ENCODE measurements at places on chromosomes 3 and 15.
A peak's percentile ranks its signal among the peaks of the same experiment; 100 is the strongest.

GRCh38 chr3:193452338-193452737 lies 73.8 kb upstream of the ATP13A5 start:
- peak; percentile 27 for DNase-seq

- peak; percentile 61 for DNase-seq
Observed at GRCh38 chr15:42059661-42060476, 34.5 kb downstream of the PLA2G4D start.

GRCh38 chr15:77081971-77082370 lies 11.1 kb upstream of the TSPAN3 start:
- DNase-seq = no peak

- DNase-seq = no peak
Observed at GRCh38 chr3:12288182-12289129, at the start of gene PPARG. Gene PPARG (plus strand): TSS chr3:12289070. CDS start chr3:12379712, 90,642 bp downstream.

- no peak for DNase-seq
Observed at GRCh38 chr3:62605413-62606068, 232.2 kb upstream of the FEZF2 start.

- DNase-seq = peak; percentile 56
Observed at GRCh38 chr15:41231422-41232226, 556 bp downstream of the CHP1 start.

- no peak for DNase-seq
Observed at GRCh38 chr3:78221300-78221699, 1181.4 kb downstream of the ROBO2 start.

- no peak for DNase-seq
Observed at GRCh38 chr3:127287840-127288239, at the start of gene PRR20G. Gene PRR20G (minus strand): TSS chr3:127288046. CDS start chr3:127287365, 681 bp downstream.

DNA sequence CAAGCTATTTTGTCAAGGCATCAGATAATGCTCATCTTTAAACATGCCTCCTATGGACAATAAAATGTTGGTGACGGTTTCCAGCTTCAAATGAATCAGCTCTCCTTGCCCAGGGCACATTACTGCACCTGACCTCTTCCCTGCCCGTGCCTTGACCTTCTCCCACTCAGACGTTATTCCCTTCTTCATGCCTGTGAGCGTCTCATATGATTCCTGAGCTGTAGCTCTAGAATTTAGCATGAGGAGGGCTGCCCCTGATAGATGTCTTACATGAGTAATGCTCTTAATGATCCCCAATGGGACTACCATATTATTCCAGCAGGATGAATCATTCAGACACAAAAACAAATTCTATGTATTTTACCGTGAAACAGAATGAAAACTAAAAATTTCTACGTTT lies 762.7 kb downstream of the ROBO1 start:
- DNase-seq = no peak

- DNase-seq = no peak
Observed at GRCh38 chr3:63333815-63334214, 55.7 kb downstream of the SYNPR start.

DNA sequence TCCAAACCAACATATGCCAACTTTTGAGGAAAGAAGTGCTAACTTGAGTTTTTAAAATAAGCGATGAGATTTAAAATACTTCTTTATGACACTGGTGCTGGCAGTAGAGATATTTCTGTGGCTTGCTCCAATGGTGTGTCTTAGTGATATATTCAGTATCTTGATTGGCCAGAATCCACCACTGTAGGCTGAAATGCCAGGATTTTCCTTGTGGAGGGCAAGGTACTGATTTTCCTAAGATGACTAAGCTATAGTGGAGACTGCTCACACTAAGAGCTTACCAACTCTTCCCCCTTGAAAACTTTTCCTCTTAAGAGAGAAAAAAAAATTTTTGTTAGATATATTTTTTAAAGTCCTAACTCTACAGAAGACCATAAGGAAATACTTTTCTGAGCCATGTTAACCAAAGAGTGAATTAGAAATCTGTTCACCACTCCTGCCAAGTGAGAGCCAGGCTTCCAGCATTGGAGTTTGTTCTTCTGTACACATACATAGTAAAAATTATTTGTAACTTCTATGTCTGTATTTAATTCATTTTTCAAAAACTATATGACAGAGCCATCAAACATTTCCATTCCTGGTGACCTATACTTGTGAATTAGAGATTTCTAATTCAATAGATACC lies 109.1 kb downstream of the PPP2R3A start:
- no peak for DNase-seq

DNA sequence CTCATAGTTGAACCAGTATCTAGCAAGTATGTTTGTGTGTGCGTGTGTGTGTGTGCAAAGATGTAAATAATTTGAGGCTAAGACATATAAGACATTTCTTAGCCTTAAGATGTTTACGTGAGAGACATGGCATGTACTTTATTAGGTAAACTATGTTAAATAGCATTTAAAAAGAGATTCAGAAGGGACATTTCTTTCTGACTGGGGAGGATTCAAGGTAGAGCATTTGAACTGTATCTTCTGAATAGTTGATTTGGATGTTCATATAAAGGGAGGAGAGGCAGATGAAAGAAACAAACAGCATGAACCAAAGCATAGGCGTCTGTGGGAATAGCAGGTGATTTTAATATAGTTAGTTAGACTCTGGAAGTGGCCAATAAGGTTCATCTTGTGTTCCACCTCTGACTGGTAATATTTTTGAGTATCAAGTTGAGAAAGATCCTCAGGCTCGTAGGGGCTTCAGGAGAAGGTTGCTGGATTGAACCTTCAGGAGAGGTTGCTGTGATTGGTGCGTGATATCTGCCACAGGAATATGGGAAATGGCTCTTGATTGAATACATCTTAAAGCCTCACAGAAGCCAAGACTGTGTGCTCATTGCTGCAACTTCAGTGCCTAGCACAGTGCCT lies 12.6 kb downstream of the NFKBIZ start:
- no peak for DNase-seq

DNA sequence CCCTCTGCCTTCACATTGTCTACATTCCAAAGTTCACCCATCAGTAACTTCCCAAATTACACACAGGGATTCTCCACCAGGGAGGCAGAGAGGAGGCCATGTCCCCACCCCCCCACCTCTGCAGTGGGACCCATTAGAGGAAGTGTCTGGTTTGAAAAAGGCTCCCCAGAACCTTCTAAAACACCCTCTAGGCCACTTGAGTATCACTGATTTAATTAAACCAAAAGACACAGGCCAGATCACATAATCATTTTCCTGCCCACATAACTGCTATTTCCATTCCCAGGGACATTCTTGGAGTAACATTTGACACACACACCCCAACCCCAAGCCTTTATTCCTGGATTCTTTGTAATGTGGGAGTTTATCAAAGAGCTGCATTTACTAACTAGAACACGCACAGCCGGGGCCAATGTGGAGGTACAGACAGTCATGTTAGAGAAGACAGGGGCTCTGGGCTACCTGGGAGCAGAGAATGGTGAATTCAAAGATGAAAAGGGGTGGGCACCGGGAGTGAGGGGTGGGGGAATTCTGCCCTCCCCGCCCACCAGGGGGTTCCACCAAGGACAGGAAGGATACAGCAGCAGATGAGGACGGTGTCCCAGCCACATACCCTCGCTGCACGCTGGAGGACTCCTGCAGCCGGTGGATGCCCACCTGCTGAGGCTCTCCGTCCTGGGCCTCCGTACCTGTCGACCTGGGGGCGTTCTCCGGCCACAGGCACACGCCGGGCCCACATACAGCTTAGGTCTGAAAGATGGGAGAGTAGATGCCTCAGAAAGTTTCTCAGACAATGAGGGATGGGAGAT lies 201.4 kb upstream of the CTNNB1 start:
- DNase-seq = no peak

GRCh38 chr15:79209690-79210089 lies 72.8 kb upstream of the ANKRD34C start:
- no peak for DNase-seq

DNA sequence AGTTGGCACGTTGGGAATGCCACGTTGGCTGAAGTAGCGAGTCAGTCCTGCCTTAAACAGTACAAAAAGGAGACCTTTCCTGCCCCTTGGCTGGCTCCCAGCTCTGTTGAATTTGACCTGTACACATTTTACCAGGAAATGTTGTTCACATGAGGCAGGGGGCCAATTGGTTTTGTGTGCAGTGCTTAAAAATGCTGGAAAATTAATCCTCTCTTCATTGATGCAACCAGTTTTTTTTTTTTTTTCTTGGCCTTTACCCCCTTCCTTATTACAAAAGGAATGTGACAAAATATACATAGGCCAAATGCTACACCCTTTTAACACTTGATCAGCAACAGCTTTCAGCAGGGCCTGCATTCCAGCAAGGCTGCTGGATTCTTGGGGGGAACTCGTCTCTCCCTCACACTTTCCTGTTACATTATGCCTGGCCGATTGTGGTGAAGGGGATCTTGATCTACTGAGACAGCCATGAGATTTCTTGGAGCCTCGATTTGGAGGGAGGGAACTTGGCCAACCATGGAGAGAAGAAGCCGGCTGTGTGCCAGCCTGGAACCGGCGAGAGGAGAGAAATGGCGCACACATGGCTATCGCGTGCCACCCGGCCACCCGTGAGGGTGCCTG lies 93.1 kb downstream of the DNASE1L3 start:
- no peak for DNase-seq

- DNase-seq = no peak
Observed at GRCh38 chr3:107657971-107658370, 135.2 kb downstream of the BBX start.

DNA sequence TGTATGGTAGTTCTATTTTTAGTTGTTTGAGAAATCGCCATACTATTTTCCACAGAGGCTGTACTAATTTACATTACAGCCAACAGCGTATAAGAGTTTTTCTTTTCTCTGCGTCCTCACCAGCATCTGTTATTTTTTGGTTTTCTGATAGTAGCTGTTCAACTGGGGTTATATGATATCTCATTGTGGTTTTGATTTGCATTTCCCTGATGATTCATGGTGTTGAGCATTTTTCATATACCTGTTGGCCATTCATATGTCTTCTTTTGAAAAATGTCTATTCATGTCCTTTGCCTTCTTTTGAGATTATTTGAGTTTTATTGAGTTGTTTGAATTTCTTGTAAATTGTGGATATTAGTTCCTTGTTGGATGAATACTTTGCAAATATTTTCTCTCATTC lies 114.6 kb downstream of the LRRK1 start:
- no peak for DNase-seq

GRCh38 chr15:85920956-85921355 lies 126.2 kb upstream of the KLHL25 start:
- no peak for DNase-seq

DNA sequence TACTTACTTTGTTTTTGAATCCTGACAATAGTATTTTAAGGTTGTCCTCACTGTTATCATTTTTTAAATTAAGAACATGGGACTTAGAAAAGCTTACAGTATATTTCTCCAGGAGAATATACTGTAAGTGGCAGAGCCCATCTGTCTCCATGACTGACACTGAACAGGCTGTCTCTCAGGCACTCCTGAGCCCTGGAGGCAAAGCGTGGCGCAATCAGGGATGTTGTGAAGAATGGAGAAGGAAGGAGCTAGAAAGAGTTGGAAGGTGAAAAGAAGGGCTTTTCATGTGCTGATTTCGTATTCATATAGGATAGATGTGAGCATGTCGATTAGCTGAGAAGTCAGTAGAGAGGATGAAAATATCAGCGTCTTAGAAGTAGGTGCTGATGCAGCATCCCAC lies 41.5 kb downstream of the FGF12 start:
- no peak for DNase-seq

GRCh38 chr3:40523781-40524180 lies 979 bp upstream of the ZNF621 start:
- no peak for DNase-seq

DNA sequence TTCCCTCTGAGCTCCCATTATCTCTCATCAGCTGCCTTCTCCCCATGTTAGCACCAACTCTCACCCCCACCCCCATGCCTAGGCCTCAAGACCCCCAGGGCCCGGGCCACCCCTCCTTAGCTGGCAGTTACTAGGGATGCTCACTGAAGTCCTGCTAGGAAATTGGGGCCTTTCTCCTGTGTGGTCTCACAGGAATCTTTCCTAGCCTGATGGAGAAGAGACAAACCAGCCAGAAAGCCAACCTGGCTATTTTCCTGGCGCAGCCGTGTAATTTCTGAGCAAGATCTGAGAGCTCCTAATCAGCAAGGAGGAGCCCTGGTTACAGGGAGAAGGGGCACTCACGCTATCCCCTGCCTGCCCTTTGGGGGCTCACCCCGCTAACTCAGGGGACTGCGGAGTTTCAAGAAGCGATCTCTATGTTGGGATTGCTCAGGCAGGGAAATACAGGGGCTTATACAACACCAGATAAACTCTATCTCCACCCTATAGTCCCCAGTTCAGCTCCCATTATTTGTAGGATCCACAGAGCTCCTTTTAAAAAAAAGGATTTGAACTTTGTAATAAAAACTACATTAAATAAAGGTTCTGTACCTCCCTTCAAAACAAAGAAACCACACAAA lies 25.2 kb downstream of the NR2F2 start:
- DNase-seq = no peak

DNA sequence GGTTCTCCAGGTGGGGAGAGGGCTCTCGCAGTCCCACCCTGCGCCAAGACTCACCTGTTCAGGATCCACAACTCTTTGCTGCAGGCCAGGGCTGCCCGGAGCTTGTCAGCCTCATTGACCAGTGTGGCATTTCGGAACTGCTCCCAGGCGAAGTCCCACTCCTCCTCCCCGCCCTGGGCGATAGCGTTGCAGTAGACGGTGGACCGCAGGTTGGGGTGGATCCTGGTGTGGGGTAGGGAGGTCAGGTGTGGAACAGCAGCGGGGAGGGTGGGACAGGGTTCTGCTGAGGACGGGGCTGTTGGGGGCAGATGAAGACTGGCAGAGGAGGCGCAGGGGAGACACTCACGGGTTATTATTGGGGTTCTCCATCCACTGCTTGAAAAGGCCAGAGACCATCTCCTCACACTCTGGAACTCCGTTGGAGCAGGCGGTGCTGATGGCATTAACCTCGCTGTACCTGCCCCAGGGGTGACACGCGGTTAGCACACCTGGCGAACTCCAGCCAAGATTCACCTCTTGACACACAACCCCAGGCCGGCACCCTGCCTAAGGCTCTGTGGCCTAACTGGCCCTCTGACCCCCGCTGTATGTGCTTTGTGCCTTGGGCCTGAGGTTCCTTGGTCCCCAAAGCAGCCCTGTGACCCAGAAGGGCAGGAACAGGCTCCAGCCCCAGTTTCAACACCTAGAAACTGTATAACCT lies 16.1 kb downstream of the MESP2 start:
- DNase-seq = no peak

GRCh38 chr3:122104515-122105194 lies 49.5 kb downstream of the CD86 start:
- DNase-seq = no peak

- DNase-seq = no peak
Observed at GRCh38 chr15:69377216-69377970, 36.8 kb upstream of the KIF23 start.

- DNase-seq = no peak
Observed at GRCh38 chr15:66494262-66494661, 3.3 kb downstream of the SNAPC5 start.

Measured in NCI-H1436 (cell line).